Activated T-helper 1 cell treated with anti-CD3 and anti-CD28 coated beads, Interleukin-2, amount 50 U/mL, for 16 hours (primary cell): ENCODE measurements at places on chromosomes 11 and 22.

DNA sequence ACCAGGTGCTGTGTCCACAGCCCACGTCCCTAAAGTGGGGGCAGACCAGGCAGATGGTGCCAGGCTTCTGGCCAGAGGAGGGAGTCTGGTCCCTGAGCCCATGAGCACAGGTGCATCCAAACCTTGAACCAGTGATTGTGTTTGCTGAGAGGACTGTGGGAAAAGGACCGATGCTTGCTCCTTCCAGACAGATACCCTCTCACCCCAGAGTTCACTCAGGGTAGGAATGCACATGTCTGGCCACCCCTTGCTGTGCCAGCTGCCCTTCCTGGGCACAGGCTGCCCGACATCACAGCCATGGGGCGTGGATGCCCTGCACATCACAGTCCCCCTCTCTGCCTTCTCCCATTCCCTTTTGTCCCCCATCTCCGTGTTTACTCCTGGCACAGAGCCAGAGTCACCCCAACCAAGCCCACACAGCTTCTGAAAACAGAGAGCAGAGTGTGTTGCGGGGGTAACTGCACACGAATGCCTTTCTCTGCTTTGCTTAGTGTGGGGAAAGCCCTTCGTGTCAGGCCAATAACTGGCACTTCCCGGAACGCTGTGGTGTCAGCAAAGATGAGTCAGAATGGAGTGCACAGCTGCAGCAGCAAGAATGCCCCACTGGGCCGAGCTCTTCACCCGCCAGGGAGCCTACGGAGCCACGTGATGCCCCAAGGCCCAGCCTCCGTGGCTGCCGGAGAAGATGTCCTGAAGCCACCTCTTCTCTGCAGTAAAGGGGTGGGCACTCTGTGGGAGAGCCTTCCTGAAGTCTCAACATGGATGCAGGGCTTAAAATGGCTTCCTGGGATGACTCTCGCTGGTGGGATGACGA is 7.6 kb downstream of the CARS1 start:
- peak; percentile 44 for DNase-seq

GRCh38 chr11:17544181-17544622 is at the start of gene USH1C:
Gene USH1C, minus strand, starts transcription at chr11:17544416. Its CDS starts 109 bp downstream, at chr11:17544307.
- DNase-seq, result no peak

DNA sequence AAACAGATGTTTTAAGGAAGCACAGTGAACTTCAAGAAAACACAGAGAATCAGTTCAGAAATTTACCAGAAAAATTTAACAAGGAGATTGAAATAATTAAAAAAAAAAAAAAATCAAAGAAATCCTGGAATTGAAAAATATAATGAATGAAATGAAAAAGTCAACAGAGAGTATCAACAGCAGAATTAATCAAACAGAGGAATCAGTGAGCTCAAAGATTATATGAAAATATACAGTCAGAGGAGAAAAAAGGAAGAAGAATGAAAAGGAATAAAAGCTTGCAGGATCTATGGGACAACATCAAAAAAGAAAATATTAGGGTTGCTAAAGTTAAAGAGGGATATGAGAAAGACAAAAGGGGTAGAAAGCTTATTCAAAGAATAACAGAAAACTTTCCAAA is 82.3 kb downstream of the XRRA1 start:
- no peak for DNase-seq

GRCh38 chr11:116788975-116789374 is 1.2 kb upstream of the ZPR1 start:
- no peak for DNase-seq

DNA sequence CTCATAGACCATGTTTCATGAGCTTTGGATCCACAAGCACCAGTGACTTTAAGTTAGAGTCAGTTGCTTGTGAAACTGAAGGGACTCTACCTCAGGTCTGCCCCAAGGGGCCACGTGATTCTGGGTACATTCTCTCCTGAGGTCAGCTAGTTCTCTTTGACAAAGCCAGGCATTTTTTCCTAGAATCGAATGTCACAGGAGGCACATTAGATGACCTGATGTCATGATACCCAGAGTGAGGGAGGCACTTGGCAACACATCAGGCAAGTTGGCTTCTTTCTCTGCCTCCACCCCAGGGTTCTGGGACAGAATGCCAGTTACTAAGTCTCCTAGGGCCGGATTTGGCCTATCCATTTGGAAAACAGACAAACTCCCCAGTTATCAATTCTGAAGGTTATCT is 93.0 kb downstream of the APIP start:
- no peak for DNase-seq

DNA sequence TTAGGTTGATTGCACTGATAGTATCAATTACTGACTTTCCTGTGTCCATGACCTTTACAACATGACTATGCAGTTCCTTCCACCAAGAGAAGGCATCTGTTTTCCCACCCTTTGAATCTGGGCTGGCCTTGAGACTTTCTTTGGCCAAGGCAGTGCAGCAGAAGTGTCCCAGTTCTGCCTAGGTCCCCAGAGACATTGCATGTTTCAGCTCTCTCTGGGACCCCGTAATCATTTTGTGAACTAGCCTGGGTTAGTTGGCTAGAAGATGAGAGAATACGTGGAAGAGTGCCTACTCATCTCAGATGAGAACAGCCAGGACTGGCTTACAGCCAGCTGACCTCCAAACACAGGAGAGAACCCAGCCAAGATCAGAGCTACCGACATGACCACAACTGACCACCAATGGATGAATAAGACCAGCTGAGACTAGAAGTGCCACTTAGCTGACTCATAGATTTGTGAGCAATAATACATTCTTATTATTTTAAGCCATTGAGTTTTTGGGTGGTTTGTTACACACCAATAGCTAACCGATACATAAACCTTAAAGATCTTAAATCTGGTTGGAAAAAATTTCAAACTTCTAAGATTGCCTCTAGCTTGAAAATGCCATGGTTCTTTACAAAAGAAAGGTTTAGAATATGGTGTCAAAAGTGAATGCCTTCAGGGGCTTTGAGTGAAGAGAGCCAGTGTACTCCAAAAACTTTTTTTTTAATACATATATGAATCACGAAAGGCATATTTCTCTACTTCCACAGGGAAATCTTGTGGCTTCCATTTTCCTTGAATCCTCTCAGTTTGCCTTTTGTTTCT is 145.2 kb downstream of the FBXO7 start:
- DNase-seq, result no peak

- no peak for DNase-seq
These were observed 101.1 kb upstream of the IGLL5 start for GRCh38 chr22:22786301-22787115.

- DNase-seq, result no peak
These were observed 6.0 kb upstream of the NPTXR start for GRCh38 chr22:38849811-38850210.
